ENCODE measurements at places on chromosomes 2 and 18. TPM values are rescaled to one million over a fixed set of nuclear protein-coding genes. Genes with fewer than 3 reads are reported as not detected.

The SH3BP4 gene
- 14.8 TPM for total RNA-seq

DNA sequence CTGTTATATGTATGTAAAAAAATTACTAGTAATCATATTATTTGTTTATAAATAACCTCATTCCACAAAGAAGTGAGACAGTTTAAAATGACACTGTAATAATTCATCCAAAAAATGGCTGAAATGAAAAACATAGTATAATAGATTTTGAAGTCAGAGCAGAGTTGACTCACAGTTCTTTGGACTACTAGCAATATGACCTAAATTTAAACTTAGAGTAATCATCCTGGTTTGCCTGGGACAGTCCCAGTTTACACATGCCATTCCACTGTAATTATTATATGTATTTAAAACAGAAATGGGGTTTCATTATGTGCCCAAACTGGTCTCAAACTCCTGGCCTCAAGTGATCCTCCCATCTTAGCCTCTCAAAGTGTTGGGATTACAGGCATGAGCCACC is 48.3 kb downstream of the CCDC88A start:
- no peak overlapping the region for H3K27ac ChIP-seq
- peaks cover 4% of the 10 kb centered on the region for H3K36me3 ChIP-seq
- no peak overlapping the region for H3K4me3 ChIP-seq
- DNase-seq = no peak

- H3K36me3 ChIP-seq = no peaks in the 10 kb centered on the region
- no peak overlapping the region for H3K27ac ChIP-seq
- DNase-seq = peak; percentile 3
- no peaks in the 10 kb centered on the region for H3K4me1 ChIP-seq
Observed at GRCh38 chr2:47598476-47598875, 184.5 kb upstream of the MSH6 start.

The CREB1 gene
- total RNA-seq = 41.4 TPM

- no peak overlapping the region for H3K27ac ChIP-seq
- peaks cover 3% of the 10 kb centered on the region for H3K4me1 ChIP-seq
- peak; percentile 91 for DNase-seq
- no peak overlapping the region for H3K4me3 ChIP-seq
- no peaks in the 10 kb centered on the region for H3K27me3 ChIP-seq
- H3K36me3 ChIP-seq = peaks cover 32% of the 10 kb centered on the region
Observed at GRCh38 chr2:33588232-33588631, 10.9 kb downstream of the FAM98A start.

The NT5DC4 gene
- not detected for total RNA-seq

DNA sequence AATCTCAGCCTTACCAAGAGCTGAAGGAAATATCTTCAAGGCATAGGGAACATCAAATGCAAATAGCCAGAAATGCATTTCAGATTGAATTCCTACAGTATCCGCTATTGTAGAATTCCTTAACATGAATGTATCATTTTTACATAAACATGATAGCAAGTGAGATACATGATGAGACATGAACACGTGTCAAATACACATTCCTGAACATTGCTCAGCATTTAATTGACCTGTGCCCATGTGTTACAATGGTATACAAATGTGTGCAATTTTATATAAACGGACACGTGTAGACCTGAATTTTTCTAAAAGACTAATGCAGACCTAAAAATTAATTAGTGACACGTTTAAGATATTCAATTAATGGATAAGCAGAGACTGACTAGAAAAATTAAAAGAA is 133.0 kb upstream of the TLK1 start:
- no peak overlapping the region for H3K4me3 ChIP-seq
- DNase-seq = no peak
- H3K27me3 ChIP-seq = no peaks in the 10 kb centered on the region
- H3K4me1 ChIP-seq = no peaks in the 10 kb centered on the region

The GALNT13 gene
- total RNA-seq = 0.31 TPM

The TSN gene
- total RNA-seq = 38.0 TPM

The MRPL30 gene
- 33.4 TPM for total RNA-seq
